ENCODE measurements at places on chromosomes 6 and 20.

GRCh38 chr6:85418059-85418458 lies 31.8 kb upstream of the NT5E start:
- DNase-seq: no peak

DNA sequence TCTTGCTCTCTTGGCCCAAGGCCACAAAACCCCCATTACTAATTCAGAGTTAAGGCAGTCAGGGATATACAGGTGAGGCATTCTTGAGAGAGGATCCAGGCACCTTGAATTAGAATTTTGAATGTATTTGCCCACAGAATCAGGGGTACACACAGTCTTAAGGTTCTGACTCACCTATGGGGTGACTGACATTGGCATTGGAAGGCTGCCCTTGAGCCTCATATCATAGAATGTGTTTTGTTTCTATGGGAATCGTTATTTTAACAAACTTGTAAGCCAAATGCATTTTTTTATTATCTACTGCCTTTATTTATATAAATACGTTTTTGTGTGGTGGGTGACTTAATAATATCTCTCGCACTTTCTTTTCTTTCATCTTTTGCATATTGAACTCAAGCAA lies 218.6 kb upstream of the CITED2 start:
- no peak for DNase-seq

DNA sequence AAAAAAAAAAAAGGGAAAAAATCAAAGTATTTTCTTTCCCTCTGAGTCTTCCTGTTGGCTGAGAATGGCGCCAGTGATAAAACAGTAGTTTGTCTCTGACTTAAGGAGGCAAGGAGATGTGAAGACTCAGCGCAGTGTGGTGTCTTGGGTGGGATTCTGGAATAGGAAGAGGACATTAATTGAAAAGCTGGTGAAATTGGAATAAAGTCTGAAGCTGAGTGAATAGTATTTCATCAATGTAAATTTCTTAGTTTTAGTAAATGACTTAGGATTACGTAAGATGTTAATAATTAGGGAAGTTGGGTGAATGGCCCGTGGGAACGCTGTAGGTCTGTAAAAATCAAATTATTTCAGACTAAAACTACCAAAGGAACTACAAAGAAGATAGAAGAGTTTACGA lies 122.8 kb upstream of the ZNF217 start:
- DNase-seq: no peak

- DNase-seq: no peak
Measured at GRCh38 chr20:23272176-23273029, 78.2 kb upstream of the NXT1 start.

DNA sequence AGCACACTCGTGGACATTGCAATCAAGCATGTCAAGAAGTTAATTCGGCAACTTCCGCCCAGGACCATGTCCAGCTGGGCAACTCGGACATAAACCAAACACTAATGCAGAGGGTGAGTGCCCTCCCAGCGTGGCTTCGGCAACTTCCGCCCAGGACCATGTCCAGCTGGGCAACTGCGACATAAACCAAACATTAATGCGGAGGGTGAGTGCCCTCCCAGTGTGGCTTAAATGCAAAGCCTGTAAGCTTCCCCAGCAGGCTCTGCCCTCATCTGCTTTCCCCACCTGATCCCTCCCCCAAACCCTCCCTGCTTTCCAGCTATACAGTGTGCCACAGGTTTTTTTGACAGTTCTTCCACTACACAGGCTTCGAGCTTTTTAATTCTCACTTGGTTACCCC lies 143.4 kb downstream of the PXDC1 start:
- DNase-seq: no peak

DNA sequence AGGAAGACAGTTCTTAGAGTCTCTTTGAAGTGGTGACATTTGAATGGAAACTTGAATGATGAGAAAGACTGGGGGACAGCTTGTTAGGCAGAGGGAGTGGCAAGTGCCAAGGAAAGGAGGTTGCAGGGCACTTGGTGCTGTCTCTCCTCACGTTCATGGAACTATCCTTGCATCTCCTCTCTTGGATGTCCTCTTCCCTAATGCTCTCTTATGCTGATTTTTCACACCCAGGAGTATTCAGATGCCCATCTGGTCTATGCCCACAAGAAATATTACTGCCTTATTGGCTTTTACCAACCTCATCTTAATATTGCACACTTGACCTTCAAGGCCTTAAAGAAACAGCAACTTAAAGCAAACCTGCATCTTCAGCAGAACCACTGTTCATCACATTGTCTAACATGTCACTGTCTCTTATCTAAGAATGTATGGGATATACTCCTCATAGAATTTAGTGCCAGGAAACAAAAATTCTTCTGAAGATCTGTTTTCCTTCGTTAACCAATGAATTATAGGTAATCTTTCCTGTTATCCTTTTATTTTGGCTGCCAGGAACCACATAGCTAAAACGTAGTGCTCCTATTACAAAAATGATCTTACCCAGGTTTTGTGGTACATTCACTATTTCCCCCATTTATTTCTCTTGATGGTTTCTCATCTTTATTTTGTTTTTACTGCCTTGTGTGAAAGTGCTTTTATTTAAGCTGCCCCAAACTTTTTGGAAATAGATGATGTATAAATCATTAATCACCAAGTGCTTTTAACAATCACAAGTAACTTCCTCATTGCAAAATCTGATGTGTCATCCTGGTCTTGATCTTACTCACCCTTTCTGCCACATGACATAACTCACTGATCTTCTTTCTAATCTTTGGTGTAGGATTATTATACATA lies 12.8 kb downstream of the RGS17 start:
- peak; percentile 57 for DNase-seq

GRCh38 chr20:540391-541201 lies 3.0 kb downstream of the CSNK2A1 start:
- no peak for DNase-seq

DNA sequence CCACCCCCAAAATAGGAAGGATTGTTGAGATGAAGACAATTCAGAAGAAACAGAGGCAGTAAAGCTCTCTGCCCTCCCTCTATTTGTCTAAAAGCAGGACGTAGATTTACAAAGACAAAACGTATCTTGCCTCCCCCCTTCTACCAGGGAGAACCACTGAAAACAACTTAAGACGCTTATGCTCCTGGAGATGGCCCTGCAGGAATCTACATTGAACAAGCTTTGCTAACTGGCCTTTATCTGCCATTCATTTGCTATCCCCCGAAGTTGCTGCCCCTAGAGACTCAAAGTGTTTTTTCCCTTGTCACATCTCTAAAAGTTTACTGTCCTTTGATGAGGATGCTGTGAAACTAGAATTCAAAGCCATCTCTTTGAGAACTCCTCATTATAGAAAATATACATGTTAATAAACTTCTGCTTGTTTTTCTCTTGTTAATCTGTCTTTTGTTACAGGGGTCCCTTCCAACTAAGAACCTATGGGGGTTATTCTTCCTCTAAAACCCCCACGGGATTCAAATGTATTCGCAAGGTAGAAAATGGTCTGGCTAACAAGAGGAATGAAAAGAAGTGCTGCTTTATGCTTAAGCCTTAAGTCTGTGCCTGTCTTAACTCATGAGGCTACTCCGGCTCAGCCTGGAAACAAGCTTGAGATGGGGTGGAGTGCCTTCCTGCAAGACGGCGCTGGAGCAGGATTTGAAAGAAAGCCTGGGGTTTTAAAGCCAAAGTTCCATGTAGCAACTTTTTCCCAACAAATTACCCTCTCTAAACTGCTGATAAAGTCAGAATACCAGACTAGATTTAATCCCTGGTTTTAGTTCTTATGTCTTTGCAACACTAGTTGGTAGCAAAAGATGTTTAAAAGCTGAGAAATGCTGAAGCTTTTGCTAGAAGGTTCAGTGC lies 88.0 kb downstream of the CLIC5 start:
- DNase-seq: no peak

GRCh38 chr6:38180586-38180985 lies 361.1 kb downstream of the ZFAND3 start:
- DNase-seq: no peak

GRCh38 chr6:122789182-122790027 lies at the start of gene SMPDL3A:
Gene SMPDL3A (plus strand): TSS chr6:122789258. CDS start chr6:122789347, 89 bp downstream.
- no peak for DNase-seq

GRCh38 chr6:107140581-107140980 lies 25.3 kb upstream of the BEND3 start:
- no peak for DNase-seq

- DNase-seq: no peak
Measured at GRCh38 chr20:34318609-34319443, 15.7 kb upstream of the AHCY start.

- DNase-seq: no peak
Measured at GRCh38 chr6:5782783-5783547, 223.8 kb downstream of the NRN1 start.

- no peak for DNase-seq
Measured at GRCh38 chr6:132964868-132965382, 150.6 kb downstream of the RPS12 start.

DNA sequence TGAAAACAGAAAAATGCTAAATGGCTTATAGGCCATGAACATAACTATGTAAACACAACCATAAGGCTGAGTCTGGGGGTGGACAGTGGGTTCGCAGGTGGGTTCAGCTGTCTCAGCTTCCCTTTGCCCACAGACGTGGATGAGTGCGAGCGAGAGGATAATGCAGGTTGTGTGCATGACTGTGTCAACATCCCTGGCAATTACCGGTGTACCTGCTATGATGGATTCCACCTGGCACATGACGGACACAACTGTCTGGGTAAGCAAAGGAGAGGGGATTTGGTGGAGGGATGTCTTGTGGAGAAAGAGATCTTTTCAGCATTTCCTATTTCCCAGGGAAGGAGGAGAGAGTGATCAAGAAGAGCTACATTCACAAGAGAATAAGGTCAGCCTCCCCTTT lies 14.7 kb downstream of the SCUBE3 start:
- no peak for DNase-seq

GRCh38 chr20:57225197-57225733 lies 41.2 kb downstream of the BMP7 start:
- no peak for DNase-seq

GRCh38 chr6:98838032-98838431 lies 3.7 kb downstream of the POU3F2 start:
- DNase-seq: no peak
